Occipital lobe (tissue), 3 donors: ENCODE measurements at places on chromosomes 7 and 10.

- no peak for DNase-seq
These were observed 3.4 kb downstream of the IFRD1 start for GRCh38 chr7:112453505-112454171.

DNA sequence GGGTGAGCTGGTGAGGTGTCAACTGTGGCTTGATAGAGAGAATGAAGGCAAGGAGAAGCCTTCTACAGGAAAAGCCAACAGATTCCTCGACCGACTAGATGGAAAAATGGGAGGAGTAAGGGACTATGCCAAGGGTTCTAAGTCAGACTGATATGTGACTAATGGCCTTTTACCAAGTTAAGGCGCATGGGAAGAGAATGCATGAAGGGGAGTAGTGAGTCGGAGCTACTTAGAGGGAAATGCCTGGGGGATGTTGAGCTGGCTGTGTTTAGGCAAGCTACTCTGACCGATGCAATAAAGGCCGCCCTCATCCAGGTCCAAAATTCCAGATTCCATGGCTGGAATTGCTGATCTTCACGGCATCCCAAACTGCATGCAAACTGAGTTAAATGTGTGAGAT lies 48.2 kb downstream of the APBB1IP start:
- DNase-seq = no peak

- peak; percentile 26 for DNase-seq
These were observed 1.3 kb downstream of the PFKFB3 start for GRCh38 chr10:6204063-6204340.

GRCh38 chr10:92142512-92142911 lies 148.4 kb downstream of the CPEB3 start:
- no peak for DNase-seq
